ENCODE measurements at places on chromosomes 2 and 18.
A peak's percentile ranks its signal among the peaks of the same experiment; 100 is the strongest.

DNA sequence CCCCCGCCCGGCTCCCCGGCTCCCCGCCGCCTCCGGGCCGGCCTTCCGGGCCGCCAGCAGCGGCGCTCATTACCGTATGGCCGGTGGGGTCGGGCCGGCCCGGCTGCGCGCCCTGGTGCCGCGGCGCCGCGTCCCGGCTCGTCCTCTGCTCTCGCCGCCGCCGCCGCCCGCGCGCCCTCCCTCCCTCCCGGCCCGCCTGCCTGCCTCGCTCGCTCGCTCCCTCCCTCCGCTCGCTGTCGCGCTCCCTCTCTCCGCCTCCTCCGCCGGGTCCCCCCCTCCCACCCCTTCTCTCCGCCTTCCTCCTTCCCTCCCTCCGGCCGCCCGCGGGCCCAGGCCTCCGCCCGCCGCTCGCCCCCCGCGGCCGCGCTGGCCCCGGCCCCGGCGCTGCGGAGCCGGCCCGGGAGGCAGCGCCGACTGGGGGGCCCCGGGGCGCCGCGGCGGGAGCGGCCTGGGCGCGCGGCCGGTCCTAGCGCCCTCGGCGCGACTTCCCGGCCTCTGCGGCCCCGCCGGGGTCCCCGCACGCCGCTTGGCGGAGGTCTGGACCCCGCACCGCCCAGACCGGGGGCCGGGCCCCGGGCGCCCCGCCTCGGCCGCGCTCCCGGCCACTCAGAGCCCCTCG lies at the start of gene DNMT3A:
DNMT3A (minus strand) TSS at position 173 of the 619 bp plus-strand sequence. CDS start 27,941 bp downstream, outside the sequence.
- no peaks in the 10 kb centered on the region for H3K36me3 ChIP-seq
- H3K4me3 ChIP-seq, result peak within 1 kb of the TSS; percentile 34
- peaks cover 25% of the 10 kb centered on the region for H3K4me1 ChIP-seq
- H3K27ac ChIP-seq, result 0 out of 2 replicates have a peak within 1 kb of the TSS, but pooled peaks have one; percentile 30
- H3K27me3 ChIP-seq, result no peaks in the 10 kb centered on the region

GRCh38 chr2:70241340-70241739 lies 7.1 kb downstream of the TIA1 start:
- no peaks in the 10 kb centered on the region for H3K27me3 ChIP-seq
- no peak for DNase-seq
- H3K4me1 ChIP-seq, result peaks cover 42% of the 10 kb centered on the region
- no peak overlapping the region for H3K27ac ChIP-seq

GRCh38 chr18:79381811-79382311 lies 13.9 kb upstream of the NFATC1 start:
- H3K36me3 ChIP-seq, result peaks cover 31% of the 10 kb centered on the region
- no peaks in the 10 kb centered on the region for H3K4me1 ChIP-seq
- H3K27me3 ChIP-seq, result no peaks in the 10 kb centered on the region

GRCh38 chr2:236663287-236664101 lies 93.9 kb downstream of the ACKR3 start:
- H3K27ac ChIP-seq, result no peak overlapping the region
- no peak overlapping the region for H3K4me3 ChIP-seq
- peaks cover 12% of the 10 kb centered on the region for H3K27me3 ChIP-seq
- no peaks in the 10 kb centered on the region for H3K36me3 ChIP-seq
- no peak for DNase-seq
